CD8-positive, alpha-beta memory T cell (primary cell): ENCODE measurements at places on chromosomes 4 and X. TPM values are rescaled to one million over a fixed set of nuclear protein-coding genes. Genes with fewer than 3 reads are reported as not detected.

DRP2 gene
- total RNA-seq, result 0.18 TPM

TEX13D gene
- 0.29 TPM for total RNA-seq

GRCh38 chrX:42050345-42050744 lies 127.0 kb upstream of the CASK start:
- DNase-seq, result no peak

FAM9C gene
- not detected for total RNA-seq

ATRX gene
- total RNA-seq, result 61.1 TPM

DNA sequence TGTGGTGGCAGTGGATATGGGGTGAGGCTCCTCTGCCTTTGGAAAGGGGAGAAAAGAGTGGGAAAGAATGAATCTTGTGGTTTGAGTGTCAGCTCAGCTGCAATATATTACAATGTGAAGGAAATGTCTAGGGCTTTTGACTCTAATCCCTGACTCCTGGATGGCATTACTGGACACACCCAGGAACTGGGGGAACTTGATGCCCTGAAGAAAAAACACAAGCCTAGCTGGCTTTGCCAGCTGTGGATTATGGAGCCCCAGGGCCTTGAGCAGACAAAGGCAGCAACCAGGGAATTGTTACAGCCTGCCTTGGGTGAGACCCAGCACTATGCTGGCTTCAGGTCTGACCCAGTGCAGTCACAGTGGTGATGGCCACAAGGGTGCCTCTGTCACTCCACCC lies 57.1 kb upstream of the CYSLTR1 start:
- DNase-seq, result no peak

TEX13A gene
- not detected for total RNA-seq

DNA sequence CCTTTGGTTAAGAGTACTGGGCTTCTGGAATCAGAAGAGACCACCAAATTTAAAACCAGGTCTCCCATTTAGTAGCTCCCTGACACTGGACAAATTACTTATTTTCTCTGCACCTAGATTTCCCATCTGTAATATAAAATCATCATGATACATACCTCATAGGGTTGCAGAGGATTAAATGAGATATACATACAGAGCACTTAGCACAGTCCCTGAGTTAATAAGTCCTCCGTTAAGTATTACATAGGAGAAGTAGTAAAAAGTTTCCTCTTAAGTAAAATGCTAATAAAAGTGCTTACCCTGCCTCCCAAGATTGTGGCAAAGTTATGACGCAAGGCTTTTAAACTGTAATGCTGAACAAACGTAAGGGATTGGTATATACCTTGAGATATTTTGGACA lies 539 bp upstream of the CHIC1 start:
- no peak for DNase-seq
